Natural killer cell (primary cell): ENCODE measurements at places on chromosomes 7 and 10. TPM values are rescaled to one million over a fixed set of nuclear protein-coding genes. Genes with fewer than 3 reads are reported as not detected.

GRCh38 chr7:26370011-26370410 lies 78.3 kb downstream of the SNX10 start:
- peak; percentile 45 for DNase-seq

GRCh38 chr7:42192851-42193461 lies 44.1 kb downstream of the GLI3 start:
- no peak for DNase-seq

DNA sequence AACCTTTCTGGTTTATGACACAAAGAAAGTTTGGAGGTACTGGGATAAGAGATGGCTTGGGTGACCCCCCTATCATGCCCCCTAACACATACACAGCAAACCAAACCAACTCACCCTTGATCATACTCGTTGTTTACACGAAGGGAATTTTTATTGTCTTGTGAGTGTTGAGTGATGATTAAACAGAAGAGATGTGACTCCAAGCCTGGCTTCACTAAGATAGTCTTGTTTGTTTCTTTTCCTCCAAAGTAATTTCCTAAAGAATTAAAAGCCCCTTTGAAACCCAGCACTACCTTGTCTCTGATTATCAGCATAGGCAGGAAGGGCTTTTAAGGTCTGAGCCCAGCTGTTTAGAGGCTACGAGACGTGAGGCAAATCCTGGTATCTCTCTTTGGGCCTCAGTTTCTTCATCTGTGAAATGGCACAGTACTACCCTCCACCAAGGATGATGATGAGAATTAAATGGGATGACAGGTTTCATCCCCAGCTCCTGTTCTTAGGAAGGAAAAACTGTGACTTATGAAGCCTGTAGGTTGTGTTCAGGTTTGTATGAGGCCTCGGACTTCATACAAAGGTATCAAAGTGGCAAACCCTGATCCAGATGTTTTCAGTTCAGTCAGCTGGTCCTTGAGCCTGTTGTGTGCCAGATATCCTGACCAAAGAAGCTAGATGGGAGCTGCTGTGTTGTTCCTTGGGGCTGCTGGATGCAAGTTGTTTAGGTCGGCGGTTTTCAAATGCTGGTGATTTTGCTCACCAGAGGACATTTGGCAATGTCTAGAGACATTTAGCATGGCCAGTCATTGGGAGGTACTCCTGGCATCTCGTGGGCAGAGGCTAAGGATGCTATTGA lies 51.8 kb downstream of the TCF7L2 start:
- DNase-seq, result no peak

DNA sequence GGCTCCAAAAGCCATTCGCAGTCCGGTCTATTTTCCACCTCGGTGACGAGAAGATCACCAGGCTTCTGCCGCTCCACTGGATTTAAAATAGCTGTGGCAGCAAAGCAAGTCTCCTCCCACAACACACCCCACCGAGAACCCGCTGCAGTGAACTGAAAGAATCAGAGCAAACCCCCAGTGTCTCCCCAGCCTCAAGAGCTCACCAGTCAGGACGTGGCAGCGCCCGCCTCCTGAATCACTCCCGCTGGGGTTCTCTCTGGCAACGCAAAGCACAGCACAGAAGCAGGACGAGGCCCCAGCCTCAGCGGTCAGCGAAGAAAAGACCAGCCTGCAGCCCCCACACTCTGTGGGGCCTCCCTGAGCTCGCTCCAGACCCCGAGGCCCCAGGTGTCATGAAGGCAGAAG lies 126.1 kb upstream of the PPP2R2D start:
- no peak for DNase-seq

DNA sequence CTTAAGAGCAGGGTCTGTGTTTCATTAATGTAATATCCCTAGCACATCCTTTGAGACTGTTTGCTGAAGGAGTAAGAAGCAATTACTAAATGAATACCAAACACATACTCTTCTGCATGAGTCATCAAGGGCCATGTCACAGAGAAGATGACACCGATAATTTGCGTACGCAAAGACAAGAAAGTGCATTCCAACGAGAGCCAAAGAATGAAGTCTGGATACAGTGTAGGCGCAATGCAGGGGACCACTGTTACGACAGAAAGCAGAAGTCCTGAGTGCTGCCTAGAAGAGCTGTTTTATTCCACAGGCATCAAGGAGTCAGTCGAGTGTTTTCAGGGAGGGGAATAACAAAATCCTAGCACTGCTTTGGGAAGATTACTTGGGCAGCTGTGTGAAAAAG lies 62.7 kb downstream of the VPS41 start:
- DNase-seq, result no peak

DNA sequence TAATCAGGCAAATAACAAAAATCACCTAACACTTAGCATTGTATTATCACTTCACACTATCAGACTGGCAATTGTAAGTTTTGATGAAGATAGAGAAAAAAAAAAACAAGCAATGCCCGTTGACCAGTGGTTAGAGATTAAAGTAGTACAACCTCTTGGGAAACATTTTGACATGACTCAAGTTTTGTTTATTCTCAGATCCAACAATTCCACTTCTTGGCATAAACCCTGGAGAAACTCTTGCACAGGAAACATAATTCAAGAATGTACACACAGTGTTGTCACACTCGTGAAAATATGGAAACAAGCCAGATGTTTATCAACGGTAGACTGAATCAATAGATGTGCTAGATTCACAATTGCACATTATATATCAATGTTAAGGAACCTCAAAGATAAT lies 37.2 kb downstream of the FRMD4A start:
- no peak for DNase-seq

GRCh38 chr10:34223658-34224057 lies 591.4 kb downstream of the PARD3 start:
- DNase-seq, result no peak

DNA sequence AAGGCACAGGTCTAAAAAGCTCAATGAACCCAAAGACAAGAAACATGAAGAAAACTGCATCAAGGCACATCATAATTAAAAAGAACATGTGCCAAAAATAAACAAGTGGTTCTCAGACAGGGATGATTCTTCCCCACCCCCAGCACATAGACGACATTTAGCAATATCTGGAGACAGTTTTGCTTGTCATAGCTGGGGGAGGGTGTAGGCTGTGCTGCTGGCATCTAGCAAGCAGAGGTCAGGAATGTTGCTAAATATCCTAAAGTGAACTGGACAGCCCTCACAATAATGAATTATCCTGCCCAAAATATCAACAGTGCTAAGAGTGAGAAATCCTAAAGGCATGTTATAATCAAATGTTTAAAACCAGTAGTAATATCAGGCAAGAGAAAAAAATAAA lies 122.6 kb downstream of the MICU1 start:
- no peak for DNase-seq

- DNase-seq, result no peak
Observed at GRCh38 chr7:141477865-141478264, 73.3 kb upstream of the AGK start.

GRCh38 chr7:121164247-121164646 lies 164.6 kb upstream of the WNT16 start:
- no peak for DNase-seq

- no peak for DNase-seq
Observed at GRCh38 chr7:26584987-26585665, 279.3 kb downstream of the SKAP2 start.

DNA sequence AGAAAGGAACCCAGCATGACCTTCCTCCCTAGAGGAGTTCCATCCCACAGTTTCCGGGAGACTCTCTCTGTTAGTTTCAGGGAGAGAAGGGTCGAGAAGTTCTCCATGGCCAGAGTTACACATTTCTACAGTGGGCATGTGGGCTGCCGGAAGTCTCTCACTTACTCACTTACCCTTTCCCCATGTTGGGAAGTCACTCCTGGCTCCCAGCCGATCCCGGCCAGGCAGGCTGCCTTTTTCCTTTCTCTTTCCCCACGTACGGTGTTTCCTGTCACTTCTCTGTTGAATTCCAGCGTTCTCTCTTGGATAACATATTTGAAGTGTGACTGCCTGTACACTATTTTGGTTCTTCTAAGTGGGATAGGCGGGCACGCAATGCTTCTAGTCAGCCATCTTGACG lies 3.5 kb downstream of the TEX36 start:
- DNase-seq, result no peak

GRCh38 chr10:31646519-31646918 lies 282.1 kb downstream of the ARHGAP12 start:
- DNase-seq, result no peak

DNA sequence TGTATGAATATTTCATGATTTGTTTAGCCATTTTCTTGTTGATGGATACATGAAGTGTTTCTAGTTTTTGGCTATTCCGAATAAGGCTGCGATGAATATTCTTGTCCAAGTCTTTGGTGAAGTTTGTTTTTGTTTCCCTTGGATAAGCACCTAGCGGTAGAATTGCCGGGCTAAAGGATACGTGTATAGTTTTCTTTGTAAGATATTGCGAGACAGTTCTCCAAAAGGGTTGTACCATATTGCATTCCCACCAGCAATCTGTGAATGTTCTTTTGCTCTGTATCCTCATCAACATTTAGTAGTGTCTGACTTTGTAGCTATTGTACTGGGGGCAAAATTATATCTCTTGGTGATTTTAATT lies 142.6 kb downstream of the DOCK1 start:
- DNase-seq, result no peak

GRCh38 chr7:80420876-80421275 lies 91.0 kb downstream of the GNAT3 start:
- DNase-seq, result no peak

DNA sequence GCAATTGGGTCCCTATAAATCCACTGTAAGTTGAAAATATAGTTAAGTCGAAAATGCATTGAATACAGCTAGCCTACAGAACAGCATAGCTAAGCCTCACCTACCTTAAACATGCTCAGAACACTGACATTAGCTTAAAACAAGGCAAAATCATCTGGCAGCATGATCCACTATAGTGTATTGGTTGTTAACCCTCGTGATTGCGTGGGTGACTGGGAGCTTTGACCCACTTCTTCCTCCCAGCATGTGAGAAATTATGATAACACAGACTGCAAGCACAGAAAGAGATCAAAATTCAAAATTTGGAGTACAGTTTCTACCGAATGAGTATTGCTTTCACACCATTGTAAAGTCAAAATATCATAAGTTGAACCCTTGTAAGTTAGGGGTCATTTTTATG lies 22.3 kb downstream of the CNTNAP2 start:
- DNase-seq, result no peak

DNA sequence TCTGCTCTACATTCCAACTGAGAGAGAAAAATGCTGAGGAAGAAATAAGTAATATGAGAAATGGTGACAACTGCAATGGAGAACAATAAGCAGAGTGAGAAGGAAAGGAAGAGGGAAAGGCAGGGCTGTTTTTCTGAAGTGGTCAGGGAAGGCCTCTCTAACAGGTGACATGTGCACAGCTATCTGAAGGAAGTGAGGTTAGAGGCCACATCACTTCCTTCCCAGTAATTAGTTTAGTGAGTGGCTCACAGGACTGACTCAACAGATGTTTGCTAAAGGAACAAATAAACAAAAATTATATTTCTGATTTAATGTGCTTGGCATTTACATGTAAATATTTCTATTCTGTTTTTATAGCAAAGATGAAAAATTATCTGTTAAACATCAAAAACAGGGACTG lies 77.9 kb downstream of the ARHGAP21 start:
- DNase-seq, result peak; percentile 32

GRCh38 chr7:144857463-144857862 lies 21.6 kb upstream of the TPK1 start:
- no peak for DNase-seq

GRCh38 chr10:107728807-107729206 lies 564.3 kb upstream of the SORCS1 start:
- DNase-seq, result no peak

GRCh38 chr7:76303202-76304147 lies 1.0 kb downstream of the HSPB1 start:
- DNase-seq, result peak; percentile 93

GRCh38 chr7:6675807-6676405 lies 30.8 kb downstream of the ZNF12 start:
- DNase-seq, result no peak

- no peak for DNase-seq
Observed at GRCh38 chr10:86968271-86968993, at the start of gene ADIRF. Gene ADIRF, plus strand, starts transcription at chr10:86968482. Its CDS starts 63 bp downstream, at chr10:86968545.

- no peak for DNase-seq
Observed at GRCh38 chr10:93488956-93489528, 6.9 kb upstream of the MYOF start.

GRCh38 chr7:151686826-151687225 lies 167.1 kb upstream of the RHEB start:
- no peak for DNase-seq

GRCh38 chr7:44330331-44330730 lies 4.9 kb upstream of the CAMK2B start:
- DNase-seq, result no peak

GRCh38 chr10:71513936-71514335 lies 117.2 kb downstream of the CDH23 start:
- no peak for DNase-seq

- peak; percentile 21 for DNase-seq
Observed at GRCh38 chr10:70785190-70785589, at the start of gene TBATA. Gene TBATA, minus strand, starts transcription at chr10:70785377. Its CDS starts 1,998 bp downstream, at chr10:70783379.

GRCh38 chr7:130632111-130632510 lies 36.4 kb downstream of the COPG2 start:
- DNase-seq, result no peak

DNA sequence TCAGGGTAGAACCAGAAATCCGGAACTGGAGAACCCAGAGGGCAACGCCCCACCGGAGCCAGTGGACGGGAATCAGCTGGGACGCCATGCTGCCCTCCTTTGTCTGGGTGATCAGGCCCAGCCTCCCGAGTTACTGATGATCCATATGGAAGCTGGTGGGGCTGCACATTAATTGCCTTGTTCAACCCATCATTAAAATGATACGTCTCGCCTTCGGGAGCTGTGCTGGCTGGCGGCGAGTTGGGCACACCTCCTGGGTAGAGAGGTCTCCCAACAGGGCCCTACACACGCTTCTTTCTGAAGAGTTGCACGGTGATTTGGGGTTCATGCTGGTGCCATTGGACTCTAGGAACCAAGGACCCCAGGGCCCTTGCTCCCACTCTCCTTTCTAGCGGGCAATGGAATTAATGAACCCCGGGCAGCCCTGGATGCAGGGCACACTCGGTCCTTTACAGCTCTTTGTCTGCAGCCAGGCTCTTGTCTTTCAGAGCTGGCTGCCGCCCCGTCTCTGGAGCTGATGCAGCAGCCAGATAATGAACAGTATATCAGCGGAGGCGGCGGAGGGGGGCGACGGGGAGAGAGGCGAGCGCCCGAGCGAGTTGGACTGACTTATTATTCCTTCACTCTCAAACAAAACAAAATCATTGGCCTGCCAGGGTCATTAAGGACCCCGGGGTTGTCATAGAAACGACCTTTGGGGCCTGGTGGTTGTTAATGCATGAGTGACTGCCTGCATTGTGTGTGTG lies 412.2 kb upstream of the ZMIZ1 start:
- no peak for DNase-seq

- DNase-seq, result peak; percentile 20
Observed at GRCh38 chr7:94620703-94621118, 35.2 kb downstream of the SGCE start.

The IFIT2 gene
- total RNA-seq, result 21.8 TPM

The MACROH2A2 gene
- total RNA-seq, result 1.1 TPM

The GNG11 gene
- 1.5 TPM for total RNA-seq

The GPR26 gene
- total RNA-seq, result not detected

The PAPOLB gene
- total RNA-seq, result 0.14 TPM

The TSPAN12 gene
- total RNA-seq, result not detected

The HPSE2 gene
- total RNA-seq, result not detected

The FAM24B gene
- 12.6 TPM for total RNA-seq

The SAP25 gene
- total RNA-seq, result 32.5 TPM

The NPSR1 gene
- not detected for total RNA-seq

The MYH16 gene
- total RNA-seq, result not detected

The ACBD7 gene
- total RNA-seq, result 1.8 TPM

The TBL2 gene
- 17.6 TPM for total RNA-seq

The AZGP1 gene
- not detected for total RNA-seq
